ENCODE measurements at places on chromosomes 3 and 15.

- no peak for DNase-seq
Observed at GRCh38 chr3:110925798-110926197, 145.8 kb upstream of the NECTIN3 start.

GRCh38 chr3:65964838-65965237 lies 73.9 kb downstream of the MAGI1 start:
- DNase-seq: no peak

- peak; percentile 89 for DNase-seq
Observed at GRCh38 chr15:90001062-90001682, at the start of gene ZNF710. Gene ZNF710 (plus strand): TSS chr15:90001324. CDS start chr15:90067138, 65,814 bp downstream.

- DNase-seq: no peak
Observed at GRCh38 chr3:176595307-176595706, 602.0 kb downstream of the TBL1XR1 start.

DNA sequence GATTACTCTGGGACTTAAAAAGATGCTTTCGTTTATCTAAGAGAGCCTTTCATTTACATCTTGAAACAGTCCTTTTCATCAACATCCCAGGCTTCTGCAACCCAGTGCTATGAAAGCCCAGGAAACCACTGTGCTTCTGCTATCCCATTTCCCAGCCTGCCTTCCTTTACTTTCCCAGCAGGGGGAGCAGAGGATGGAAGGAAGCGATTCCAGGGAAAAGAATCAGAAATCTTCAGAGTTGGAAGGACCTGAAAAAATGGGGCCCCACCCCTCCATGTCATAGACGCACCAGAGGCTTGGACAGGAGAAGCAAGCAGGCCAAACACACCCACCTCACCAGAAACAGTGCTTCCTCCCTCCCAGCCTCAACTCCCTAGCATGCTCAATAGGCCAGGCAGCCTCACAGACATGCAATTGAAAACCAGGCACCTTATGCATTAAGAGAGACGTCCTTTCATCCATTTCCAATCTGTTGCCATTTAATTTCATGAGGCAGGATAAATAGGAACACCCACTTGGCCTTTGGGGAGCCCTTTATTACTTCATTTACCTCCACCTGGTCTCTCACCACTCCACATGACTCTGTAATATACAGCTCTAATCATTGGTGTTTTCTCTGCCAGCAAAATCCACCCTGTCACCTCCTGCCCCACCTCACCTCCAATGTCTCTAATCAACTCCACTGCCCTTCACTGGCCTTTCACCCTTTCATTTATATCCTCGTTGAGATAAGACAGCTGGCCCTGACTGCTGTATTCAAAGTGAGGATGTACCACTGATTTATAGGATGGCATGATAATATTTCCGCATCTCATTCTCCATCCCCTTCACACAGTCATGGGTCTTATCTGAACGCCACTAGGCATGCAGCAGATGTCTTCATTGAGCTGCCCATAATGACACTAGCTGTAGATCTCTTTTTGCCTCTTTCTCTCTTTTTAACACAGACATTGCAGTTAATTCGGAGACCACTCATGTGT lies 583.9 kb downstream of the NTRK3 start:
- DNase-seq: no peak

GRCh38 chr15:50150349-50150748 lies 31.3 kb upstream of the ATP8B4 start:
- DNase-seq: no peak

- DNase-seq: no peak
Observed at GRCh38 chr15:62805502-62805901, 237.0 kb upstream of the TPM1 start.

DNA sequence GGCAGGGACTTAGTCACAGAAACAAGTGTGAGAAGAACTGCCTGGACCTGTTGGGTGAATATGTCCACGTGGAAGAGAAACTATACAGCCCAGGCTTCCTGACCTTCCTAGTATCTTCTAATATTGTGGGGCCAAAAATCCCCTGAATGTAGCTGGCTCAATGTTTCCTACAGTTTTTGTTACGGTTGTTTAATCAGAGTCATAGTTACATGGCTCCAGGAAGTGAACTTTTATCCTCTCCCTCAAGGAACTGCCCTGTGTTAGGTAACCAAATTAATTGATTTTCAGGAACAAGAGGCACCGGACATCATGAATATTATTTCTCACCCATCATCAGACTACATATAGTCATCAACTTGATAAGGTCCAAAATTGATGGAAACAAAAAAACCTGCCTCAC lies 59.0 kb downstream of the ANXA2 start:
- no peak for DNase-seq

DNA sequence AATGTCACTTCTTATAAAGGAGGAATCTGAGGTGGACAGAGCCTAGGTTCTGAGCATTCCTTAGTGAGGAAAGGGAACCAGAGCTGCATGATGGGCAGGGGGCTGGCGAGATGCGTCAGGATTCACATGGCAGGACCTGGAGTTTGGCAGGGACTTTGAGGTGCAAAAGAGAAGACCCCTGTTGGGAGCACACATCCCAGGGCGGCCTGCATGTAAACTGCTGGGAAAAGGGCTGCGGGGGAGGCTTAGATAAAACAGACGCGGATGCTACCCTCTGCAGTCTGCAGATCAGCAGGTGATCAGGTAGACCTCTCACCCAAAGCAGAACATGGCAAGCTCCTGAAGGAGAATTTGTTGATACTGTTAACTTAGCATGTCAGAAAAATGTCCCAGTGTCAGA lies 168.4 kb downstream of the VGLL4 start:
- DNase-seq: no peak

GRCh38 chr3:148873977-148874376 lies 8.9 kb downstream of the CPA3 start:
- no peak for DNase-seq

DNA sequence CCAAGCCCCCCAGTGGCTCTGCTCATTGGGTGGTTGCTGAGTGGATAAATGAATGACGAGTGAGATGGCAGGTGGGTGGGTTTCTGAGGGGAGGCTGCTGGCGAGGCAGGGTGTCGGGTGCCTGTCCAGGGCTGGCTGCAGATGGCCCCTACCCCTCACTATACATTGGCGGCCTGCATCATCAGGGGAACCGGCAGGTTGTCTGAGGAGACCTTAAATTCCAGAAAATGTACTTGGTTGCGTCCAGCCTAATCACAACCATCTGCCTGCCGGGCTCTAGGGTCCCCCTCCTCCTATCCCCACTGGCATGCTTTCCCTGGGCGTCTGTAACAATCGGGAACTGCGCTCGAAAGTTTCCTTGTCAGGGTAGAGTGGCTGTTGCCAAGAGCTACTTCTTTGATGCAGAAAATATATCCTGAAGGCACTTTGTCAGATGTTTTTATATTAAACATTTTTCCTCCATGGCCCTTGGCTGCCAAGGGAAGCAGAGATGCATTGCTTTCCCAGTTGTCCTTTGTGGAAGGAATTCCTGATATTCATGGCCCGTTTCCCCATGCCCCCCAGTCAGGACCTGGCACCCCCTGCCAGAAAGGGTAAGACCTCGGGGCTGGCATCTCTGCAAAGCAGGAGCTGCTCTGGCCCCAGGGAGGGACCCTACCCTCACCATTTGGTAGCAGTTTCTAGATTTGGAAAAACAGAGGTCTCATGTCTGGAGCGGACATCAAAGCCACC lies 22.9 kb downstream of the SMAD6 start:
- DNase-seq: no peak

GRCh38 chr3:156098437-156099035 lies 21.8 kb upstream of the KCNAB1 start:
- DNase-seq: peak; percentile 39

GRCh38 chr3:44966795-44967278 lies 9.1 kb downstream of the ZDHHC3 start:
- no peak for DNase-seq

DNA sequence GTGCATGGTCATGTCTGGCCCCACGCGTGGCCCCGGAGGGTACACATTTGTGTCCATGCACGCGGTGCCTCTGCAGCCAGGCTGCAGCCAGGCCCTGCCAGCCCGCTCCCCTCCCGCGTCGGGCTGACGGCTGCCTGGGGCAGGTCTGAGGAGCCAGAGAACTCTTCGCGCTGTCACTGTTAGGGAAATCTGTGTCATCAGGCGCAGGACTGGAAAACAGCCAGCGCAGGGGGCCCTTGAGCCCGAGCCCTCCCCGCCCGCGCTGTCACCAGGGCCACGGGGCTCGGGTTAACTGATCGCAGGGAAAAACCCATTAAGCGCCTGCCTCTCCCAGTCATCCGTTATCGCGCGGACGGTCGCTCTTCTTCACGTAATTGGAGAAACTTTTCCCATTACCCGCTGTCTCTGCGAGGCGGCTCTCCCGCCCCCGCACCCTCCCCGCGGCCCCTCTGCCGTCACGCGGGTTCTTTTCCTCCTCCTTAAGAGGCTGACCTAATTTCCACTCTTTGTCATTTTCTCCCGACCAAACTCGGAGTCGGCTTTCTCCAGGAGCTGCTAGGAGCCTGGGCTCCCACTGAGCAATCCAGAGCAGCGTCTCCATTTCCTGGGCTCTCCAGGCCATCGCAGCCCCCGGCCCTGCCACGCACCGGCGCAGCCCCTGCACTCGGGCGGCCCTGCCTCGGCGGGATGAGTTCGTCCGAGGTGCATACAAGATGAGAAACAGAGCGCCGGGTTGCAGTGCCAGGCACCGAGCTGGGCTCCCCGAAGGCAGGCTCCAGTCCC lies 57.5 kb upstream of the PRR23E start:
- no peak for DNase-seq

DNA sequence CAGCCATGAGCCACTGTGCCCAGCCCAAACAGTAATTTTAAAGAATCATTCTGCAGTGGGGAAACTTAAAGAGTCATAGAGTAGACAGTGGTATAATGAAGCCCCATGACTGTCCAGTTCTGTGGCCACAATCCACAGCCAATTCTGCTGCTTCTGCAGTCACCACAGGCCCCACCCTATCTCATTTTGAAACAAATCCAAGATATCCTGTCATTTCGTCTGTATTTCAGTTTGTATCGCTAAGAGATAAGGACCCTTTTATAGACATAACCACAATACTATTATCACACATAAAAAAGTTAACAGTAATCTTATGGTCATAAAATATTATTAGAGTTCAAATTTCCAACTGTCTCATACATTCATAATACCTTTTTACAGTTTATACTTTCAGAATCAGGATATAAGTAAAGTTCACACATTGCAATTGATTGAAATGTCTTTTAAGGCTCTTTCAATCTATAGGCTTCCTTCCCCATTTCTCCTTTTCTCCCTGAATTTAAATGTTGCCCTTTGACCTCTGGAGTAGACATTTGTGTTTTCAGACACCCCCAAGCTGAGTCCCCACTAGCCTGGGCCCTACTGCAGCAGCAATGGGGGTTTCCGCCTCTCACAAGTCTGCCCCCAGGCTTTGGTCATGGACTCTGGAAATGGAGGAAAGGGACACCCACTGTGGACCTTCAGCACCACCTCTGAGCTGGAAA lies 4.2 kb upstream of the NUP210 start:
- DNase-seq: no peak

GRCh38 chr3:158308236-158308928 lies 198.5 kb downstream of the RSRC1 start:
- DNase-seq: no peak

GRCh38 chr15:74275957-74276356 lies 39.8 kb downstream of the CCDC33 start:
- no peak for DNase-seq

GRCh38 chr15:64180235-64180824 lies 17.5 kb upstream of the PPIB start:
- DNase-seq: peak; percentile 69

DNA sequence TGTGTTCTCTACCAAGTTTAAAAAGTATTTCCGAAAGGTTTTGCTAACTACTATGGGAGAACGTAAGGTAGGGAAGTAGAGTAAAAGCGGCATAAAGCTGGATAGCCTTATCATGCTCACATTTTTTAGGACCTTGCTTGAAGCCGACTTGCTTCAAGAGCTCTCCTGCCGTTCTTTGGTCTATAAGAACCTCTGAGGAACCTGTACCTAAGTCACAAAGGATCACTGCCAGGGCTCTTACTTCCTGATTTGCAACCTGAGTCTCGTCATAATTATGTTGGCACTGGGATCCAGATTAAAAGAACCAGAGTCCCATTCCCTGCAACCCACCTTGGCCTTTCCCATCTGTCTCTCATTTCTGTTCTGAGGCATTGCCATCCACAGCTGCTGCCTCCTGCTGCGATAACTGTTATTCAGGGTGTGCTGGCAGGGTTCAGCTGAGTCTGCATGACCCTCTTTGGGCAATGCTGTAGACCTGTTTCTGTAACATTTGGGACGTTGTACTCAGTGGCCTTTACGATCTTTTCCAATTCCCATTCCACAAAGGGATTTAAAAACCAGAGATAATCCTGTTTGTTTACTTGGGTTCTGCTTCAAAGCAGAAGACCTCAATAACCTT lies 131.0 kb upstream of the UMPS start:
- no peak for DNase-seq

- no peak for DNase-seq
Observed at GRCh38 chr3:102747611-102748010, 312.8 kb downstream of the ZPLD1 start.

DNA sequence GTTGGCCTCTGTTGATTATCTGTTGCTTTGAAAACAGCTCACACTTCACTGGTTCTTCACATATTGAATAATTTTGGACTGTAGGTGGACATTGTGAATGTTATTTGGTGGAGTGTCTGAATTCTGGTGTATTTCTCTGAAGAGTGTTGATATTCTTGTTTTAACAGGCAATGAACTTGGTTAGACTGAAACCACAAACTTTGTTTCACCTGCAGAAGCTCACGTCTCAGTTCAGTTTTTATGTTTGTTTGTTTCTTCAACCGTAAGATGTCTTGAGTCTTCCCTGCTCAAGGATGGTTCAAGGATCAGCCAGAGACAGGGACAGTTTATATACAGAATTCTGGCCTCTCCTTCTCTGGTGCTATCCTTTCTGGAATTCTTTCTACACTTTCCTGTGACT lies 43.6 kb downstream of the C3orf20 start:
- peak; percentile 22 for DNase-seq

GRCh38 chr3:806006-806405 lies 286.8 kb upstream of the CNTN6 start:
- no peak for DNase-seq

DNA sequence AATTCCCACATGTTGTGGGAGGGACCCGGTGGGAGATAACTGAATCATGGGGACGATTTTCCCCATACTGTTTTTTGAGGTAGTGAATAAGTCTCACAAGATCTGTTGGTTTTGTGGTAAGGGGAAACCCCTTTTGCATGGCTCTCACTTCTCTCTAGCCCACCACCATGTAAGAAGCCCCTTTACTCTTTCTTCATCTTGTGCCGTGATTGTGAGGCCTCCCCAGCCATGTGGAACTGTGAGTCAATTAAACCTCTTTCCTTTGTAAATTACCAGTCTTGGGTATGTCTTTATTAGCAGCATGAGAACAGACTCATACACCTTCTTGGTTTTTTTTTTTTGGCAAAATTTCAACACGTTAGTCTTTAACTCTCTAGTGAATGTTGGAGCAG lies 18.1 kb downstream of the ARL8B start:
- no peak for DNase-seq

- DNase-seq: no peak
Observed at GRCh38 chr3:66390013-66390412, 110.8 kb downstream of the LRIG1 start.

GRCh38 chr3:188217011-188217463 lies 63.1 kb downstream of the LPP start:
- DNase-seq: no peak

- no peak for DNase-seq
Observed at GRCh38 chr3:128971421-128972100, 22.3 kb downstream of the CFAP92 start.

Data from GM20000 (cell line).